Lung (tissue), 17 donors: ENCODE measurements at places on chromosomes 4 and X. TPM values are rescaled to one million over a fixed set of nuclear protein-coding genes. Genes with fewer than 3 reads are reported as not detected.

ARSJ gene
- polyA plus RNA-seq: 5.1 TPM

ELF4 gene
- polyA plus RNA-seq: 24.5 TPM

CABS1 gene
- not detected for polyA plus RNA-seq

MAEA gene
- polyA plus RNA-seq: 39.7 TPM

CXorf65 gene
- 0.95 TPM for polyA plus RNA-seq

LRCH2 gene
- 2.1 TPM for polyA plus RNA-seq

HERC6 gene
- polyA plus RNA-seq: 3.4 TPM

RASSF6 gene
- polyA plus RNA-seq: 1.3 TPM

SYNPO2 gene
- 3.5 TPM for polyA plus RNA-seq

MORC4 gene
- polyA plus RNA-seq: 10.9 TPM

TAF1 gene
- polyA plus RNA-seq: 9.5 TPM

ZCCHC12 gene
- 0.10 TPM for polyA plus RNA-seq

ETDB gene
- polyA plus RNA-seq: not detected

CTAG1B gene
- not detected for polyA plus RNA-seq

SERTM2 gene
- 0.02 TPM for polyA plus RNA-seq
